ENCODE measurements at places on chromosomes 16 and 17. TPM values are rescaled to one million over a fixed set of nuclear protein-coding genes. Genes with fewer than 3 reads are reported as not detected.

The GPR179 gene
- total RNA-seq = 0.09 TPM

The TBX2 gene
- 0.11 TPM for total RNA-seq

DNA sequence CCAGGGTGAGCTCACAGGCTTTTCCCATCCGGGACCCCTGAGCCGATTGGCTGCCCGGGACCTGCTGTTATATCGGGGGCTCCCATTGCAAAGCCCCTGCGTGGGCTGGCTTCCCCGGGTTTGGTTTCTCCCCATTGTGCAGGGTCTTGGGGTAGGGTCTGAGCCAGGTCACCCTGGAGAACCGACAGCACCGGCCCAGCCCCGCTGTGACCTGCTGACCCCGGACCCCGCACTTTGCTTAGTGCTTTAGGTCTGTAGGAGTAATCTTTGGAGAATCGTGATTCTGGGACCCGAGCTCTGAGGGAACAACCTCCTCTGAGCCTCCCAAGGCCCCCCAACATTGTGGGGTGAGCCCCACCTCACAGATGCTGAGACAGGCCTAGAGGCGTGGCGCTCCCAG lies 62.9 kb downstream of the JPH3 start:
- H3K27me3 ChIP-seq = peaks cover 4% of the 10 kb centered on the region
- no peaks in the 10 kb centered on the region for H3K4me1 ChIP-seq
- no peaks in the 10 kb centered on the region for H3K36me3 ChIP-seq
- no peak overlapping the region for H3K27ac ChIP-seq
- DNase-seq = no peak
- H3K4me3 ChIP-seq = no peak overlapping the region

DNA sequence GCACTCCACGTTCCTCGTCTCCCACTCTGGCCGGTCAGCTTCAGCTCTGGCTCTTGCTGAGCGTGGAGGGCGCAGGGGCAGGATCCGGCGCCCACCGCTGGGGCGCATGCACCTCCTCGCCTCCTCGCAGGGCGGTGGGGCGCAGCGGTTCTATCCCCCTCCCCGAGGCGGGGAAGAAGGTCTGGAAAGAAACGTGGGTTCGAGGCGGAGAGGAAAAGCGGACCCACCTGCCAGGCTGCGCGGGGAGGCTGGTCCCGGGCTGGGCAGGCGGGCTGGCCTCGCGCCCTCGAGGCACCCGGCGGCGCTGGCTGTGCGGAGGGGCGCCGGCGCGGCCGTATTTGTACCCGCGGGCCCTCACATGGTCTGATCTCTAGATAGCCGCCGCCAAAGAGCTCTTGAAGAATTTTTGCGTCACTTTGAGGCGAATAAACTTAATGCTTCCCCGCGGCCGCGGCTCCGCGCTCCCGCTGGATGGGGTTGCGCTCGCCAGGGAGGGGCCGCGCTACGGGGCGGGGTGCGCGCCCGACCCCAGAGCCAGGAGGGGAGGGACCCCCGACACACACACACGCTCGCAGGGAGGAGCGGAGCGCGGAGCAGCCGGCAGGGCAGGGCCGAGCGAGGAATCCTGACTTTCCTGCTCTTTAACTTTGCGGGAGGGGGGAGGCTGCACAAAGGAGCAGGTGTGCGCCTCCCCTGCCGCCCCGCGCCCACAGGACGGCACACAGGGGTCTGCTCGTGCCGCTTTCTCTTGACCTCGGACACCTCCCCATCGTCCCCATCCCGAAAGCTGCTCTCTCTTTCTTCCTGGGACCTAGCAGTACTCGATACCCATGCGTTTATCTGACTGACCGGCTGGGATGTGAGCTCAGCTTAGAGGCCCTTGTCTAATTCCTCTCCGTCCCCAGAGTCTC lies at the start of gene SLC6A4:
TSS of gene SLC6A4 (minus strand) at position 312 of the 911 bp plus-strand sequence. CDS start 13,739 bp downstream, outside the sequence.
- H3K27ac ChIP-seq = no peak within 1 kb of the TSS
- H3K27me3 ChIP-seq = peaks cover 43% of the 10 kb centered on the region
- H3K4me3 ChIP-seq = no peak within 1 kb of the TSS
- no peak for DNase-seq
- H3K36me3 ChIP-seq = no peaks in the 10 kb centered on the region

DNA sequence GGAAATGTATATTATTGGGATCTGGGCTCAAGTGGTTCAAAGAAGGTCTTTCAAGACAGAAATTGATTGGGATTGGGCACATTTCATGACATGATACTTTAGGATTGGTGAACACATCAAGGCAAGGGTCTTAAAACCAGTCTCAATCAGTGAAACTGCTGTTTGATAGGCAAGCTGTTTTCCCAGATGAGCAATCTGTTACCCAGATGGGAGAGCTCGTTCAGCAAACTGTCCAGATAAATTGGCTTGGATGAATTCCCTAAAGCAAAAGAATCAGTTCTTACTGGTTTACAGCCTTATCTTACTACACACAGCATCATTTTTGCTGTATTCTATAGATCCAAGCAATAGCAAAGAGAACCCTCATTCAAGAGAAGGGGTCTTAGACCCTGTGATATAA lies 31.0 kb upstream of the CNEP1R1 start:
- H3K27ac ChIP-seq = no peak overlapping the region
- DNase-seq = no peak
- H3K36me3 ChIP-seq = no peaks in the 10 kb centered on the region

DNA sequence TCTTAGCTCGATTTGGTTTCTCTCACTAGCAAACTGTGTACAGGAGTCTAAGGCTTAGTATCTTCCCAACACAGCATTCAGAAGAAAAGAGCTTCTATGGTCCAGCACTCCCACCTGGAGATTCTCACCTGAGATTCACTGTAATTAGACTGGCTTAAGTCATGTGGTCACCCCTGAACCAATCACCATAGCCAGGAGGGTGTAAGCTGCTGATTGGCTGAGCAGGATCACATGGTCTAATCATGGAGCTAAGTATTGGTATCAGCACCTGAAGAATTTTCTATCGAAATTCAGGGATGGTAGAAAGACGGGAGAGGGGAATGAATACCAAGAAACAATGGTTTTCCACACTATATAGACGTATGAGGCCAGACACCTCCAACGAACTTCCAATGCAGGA lies 359.8 kb upstream of the ERCC4 start:
- no peaks in the 10 kb centered on the region for H3K4me1 ChIP-seq
- H3K27ac ChIP-seq = no peak overlapping the region
- H3K27me3 ChIP-seq = no peaks in the 10 kb centered on the region
- H3K36me3 ChIP-seq = no peaks in the 10 kb centered on the region
